ENCODE measurements at places on chromosomes 4 and X.

- DNase-seq, result no peak
Observed at GRCh38 chrX:129939986-129940385, 34.0 kb downstream of the UTP14A start.

DNA sequence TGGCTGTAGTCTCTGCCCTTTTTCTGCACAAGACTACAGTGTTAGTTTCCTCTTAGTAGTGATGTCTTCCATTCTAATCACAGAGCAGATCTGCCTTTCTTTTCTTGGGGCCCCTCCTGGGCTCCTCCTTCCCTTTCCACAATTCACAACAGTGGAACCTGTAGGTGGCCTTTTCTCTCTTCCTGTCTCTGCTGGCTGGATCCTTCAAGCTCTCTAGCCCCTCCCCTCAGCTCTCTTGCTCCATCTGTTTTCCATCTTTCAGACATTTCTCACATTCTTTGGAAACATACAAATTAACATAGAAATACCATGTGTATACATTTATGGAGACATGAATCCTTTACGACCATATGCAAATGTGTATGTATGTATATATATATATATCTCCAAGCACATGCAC lies 304 bp upstream of the SPIN2A start:
- no peak for DNase-seq

DNA sequence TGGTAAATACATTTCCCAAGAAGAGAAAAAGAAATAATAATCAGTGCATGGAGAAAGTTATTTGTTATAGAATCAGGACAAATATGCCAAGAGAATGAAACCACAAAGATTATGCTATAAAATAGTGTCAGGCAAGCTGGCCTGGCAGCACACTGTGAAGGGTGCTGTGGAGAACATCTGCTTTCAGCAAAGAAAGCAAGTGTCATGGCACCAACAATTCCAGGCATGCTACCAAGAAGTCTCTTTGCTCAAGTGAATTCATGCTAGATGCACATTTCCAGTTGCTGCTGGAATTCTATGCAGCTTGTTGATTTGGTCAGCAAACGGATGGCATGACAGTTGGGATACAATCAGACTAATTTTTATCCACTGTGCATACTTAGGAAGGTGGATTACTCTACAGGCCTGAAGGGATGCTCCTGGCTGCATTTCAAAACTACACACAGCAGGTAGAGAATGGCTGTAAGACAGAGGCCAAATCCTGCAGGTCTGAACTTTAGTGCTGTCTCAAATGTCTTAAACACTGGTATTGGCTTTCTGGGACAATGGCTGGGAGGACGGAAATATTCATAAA lies 154.6 kb upstream of the FAT1 start:
- DNase-seq, result no peak

DNA sequence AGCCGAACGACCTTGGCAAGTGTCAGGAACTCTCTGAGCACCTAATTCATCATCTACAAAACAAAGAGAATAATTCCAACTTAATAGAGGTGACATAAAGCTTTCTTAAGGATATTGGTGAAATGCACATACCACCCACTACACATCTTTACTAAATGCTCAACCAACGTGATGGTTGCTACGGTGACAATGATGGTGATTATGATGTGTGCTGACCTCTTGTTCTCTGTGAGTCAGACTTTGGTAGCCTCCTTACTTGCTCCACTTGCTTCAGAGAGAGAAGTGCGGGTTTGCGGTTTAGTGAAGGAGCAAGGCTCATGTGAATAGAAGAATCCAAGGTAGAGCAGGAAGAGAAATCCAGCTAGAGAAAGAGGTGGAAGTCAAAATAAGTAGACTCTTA lies 52.8 kb upstream of the CLNK start:
- DNase-seq, result no peak

- DNase-seq, result no peak
Observed at GRCh38 chr4:73741031-73741749, 821 bp downstream of the CXCL8 start.

- DNase-seq, result no peak
Observed at GRCh38 chr4:85672959-85673358, 198.0 kb downstream of the ARHGAP24 start.

DNA sequence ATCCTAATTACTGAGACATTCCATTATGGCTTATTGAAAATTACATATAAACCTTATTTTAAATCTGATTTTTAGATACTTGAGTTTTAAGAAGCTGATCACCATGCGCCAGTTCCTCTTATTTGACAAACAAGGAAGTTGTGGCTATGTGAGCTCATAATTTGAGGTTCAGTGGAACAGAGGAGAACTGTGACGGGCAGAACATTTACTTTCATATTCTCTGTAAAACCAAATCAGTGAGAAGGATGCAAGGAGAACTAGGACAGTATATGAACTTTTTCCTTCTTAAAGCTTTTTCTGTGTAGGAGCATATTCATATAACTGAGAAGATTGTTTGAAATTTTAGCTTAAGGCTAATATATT lies 25.3 kb downstream of the STIM2 start:
- DNase-seq, result no peak

- DNase-seq, result peak; percentile 92
Observed at GRCh38 chrX:53081925-53082772, at the start of gene TSPYL2. TSS of gene TSPYL2 (plus strand) at chrX:53082367. CDS start at chrX:53082499, 132 bp downstream.

DNA sequence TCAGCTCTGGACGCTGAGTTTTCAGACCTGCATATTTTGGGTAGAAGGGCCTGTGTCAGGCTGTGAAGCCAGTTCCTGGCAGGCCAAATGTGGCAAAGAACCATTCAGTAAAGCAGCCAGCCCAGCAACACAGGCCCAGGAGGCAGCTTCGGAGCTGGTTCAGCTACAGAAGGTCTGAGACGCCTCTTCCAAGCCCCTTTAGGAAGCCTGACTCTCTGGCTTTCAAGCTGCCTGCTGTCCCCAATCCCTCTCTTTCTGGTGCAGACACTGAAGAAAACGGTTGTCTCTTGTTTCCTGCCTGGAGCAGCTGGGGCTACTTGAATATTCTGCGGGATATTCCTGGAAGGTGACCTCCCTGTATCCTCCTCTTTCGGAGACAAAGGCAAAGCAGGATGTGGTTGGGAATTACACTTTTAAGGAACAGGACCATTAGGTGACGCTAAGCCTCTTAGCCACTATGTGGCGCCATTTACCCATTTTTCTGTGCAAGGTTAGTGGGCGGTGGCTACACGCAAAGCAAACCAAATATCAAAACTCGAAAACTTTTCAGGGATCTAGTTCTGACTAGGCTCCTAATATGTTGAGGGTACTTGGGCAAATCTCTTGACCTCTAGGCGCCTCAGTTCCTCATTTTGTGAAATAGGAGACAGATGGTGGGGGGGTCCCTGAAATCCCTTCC lies 47.2 kb upstream of the LAS1L start:
- DNase-seq, result peak; percentile 51

DNA sequence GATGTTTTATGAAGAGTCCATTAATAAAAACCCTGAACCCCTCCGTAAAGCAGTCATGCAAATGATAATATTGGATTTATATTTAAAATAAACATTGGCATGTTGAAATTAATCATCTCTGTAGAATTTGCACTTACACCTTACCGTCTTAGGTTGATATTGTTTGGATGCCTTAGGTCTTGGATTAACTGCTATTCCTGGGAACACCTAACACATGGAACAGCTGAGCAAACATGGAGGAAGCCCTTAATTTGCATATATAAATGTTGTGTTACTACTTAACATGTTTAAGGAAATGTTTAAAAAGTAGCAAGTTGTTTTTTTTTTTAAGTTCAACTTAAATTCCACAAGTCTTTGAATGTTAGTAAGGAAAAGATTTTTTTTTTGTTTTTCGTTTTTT lies 62.5 kb downstream of the NSD2 start:
- DNase-seq, result no peak

- DNase-seq, result no peak
Observed at GRCh38 chr4:166091146-166091545, 218.1 kb downstream of the TLL1 start.

DNA sequence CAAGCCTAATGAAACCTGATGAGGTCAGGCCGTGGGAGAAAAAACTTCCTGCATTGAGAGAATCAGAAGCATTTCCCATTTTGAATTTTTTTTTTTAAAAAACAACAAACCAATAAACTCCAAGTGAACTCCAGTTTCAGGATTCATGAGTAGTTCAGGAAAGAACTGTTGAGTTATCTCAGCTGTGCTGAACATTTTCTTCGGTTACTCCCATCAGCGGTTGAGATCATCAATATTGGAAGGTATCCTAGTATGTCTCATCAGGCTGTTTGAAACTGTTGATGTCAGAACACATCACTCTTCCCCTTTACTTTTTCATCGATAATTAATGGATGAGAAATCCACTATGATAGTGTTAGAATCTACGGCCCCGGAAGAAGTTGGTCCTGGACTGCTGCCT lies 82.4 kb upstream of the ADGRG2 start:
- DNase-seq, result no peak

- no peak for DNase-seq
Observed at GRCh38 chr4:118398226-118399090, 45.7 kb upstream of the PRSS12 start.

GRCh38 chr4:38415682-38416081 lies 248.3 kb upstream of the KLF3 start:
- no peak for DNase-seq

DNA sequence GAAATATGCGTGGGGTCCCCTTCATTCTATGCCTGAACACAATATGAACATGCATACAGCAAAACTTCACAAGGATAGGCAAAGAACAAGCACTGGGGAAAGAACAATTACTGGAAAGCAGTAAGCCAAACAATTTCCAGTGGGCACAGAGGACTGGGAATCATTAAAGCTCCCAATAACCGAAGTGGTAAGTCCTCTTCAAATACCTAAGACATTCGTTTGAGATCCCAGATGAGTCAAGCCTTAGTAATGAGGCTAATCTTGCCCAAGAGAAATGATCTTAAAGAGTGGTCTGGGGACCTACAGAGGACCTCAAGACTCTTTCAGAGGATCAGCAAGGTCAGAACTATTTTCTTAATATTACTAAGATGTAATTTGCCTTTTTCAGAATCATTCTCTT lies 28.6 kb downstream of the ANAPC10 start:
- no peak for DNase-seq

- DNase-seq, result no peak
Observed at GRCh38 chrX:3145716-3146115, 104.4 kb downstream of the ARSF start.

DNA sequence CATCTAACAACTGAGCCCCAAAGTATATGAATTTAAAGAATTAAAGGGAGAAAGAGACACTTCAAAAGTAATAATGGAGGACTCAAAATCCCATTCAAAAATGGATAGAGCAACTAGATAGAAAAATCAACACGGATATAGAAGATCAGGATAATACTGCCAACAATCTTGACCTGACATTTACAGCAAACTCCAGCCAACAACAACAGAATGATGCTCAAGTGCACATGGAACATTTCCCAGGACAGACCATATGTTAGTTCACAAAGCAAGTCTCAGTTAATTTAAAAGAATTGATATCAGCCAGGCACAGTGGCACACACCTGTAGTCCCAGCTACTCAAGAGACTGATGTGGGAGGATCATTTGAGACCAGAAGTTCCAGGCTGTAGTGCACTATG lies 72.0 kb upstream of the SMARCAD1 start:
- no peak for DNase-seq

- DNase-seq, result no peak
Observed at GRCh38 chr4:79399076-79399475, 9.0 kb downstream of the GK2 start.

DNA sequence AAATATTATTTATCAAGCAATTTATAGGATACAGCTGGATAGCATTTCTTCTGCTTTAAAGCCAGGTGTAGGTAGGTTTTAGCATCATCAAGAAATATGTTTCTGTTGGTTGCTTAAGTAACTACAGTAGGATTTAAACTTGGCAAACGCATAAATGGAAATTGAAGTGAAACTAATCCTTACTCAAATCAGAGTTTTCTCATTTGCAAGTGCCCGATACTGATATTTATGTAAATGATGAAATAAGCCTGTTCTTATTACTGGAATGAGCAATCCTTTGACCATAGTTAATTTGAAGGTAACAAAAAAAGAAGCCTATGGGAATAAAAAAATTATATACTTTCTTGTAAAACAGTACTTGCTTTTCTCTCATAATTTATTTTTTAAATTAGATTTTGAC lies 23.2 kb upstream of the PIGA start:
- DNase-seq, result no peak

DNA sequence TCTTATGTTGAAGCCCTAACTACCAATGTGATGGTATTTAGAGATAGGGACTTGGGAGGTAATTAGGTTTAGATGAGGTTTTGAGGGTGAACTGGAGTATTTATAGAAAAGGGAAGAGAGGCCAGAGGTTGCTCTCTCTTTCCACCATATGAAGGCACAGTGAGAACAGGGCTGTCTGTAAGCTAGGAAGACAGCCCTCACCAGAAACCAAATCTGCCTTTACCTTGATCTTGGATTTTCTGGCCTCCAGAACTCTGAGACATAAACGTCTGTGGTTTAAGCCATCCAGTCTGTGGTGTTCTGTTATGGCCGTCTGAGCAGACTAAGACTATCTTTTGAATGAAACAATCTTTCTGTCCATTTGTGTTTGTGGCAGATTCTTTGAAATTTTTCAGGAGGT lies 223.7 kb downstream of the PDHA2 start:
- DNase-seq, result no peak

GRCh38 chr4:43882470-43882869 lies 566.1 kb downstream of the KCTD8 start:
- DNase-seq, result no peak

- no peak for DNase-seq
Observed at GRCh38 chr4:157005193-157005592, 33.6 kb upstream of the PDGFC start.

DNA sequence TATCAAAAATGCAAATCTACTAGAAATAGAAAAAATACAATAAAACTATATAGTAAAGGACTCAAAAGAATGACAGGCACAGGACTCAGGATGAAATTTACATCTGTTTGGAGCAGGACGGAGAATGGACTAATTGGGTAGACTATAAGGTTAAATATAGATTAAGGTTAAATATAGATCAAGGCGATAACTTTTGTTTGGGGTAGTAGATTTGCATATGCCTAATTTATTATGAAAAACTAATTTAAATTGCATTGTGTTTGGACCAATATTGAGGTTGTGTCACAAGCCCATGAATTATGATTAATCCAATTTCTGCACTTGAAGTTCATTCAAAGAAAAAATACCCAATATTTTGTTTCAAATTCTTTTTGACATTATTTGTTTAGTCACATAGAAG lies 31.0 kb downstream of the MTHFD2L start:
- no peak for DNase-seq

DNA sequence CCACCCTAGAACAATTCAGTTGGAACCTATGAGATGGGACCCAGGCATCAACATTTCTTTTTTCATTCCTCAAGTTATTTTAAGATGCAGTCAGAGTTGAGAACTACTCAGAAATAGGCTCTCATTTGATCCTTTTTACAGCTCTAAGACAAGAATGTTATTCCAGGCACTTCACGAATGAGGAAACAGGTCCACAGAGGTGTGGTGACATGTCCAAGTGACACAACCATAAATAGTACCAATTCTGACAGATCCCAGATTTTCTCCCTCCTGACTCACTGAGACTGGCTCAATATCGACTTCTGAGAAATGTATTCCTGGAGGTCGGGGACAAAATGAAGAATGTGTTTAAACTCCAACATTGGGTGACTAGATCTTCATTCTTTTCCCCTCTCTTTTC lies 11.1 kb downstream of the TCEANC start:
- no peak for DNase-seq

GRCh38 chr4:185840953-185841352 lies 29.0 kb upstream of the SORBS2 start:
- DNase-seq, result no peak

Data from SW480 (cell line).